ENCODE measurements at places on chromosomes 2 and 18.
A peak's percentile ranks its signal among the peaks of the same experiment; 100 is the strongest.

- no peak for DNase-seq
These were observed 679 bp downstream of the TSGA10 start for GRCh38 chr2:99153921-99154604.

GRCh38 chr18:79962311-79962710 is 2.1 kb upstream of the HSBP1L1 start:
- no peak for DNase-seq

- DNase-seq: no peak
These were observed 131.4 kb downstream of the ACOXL start for GRCh38 chr2:110863726-110864125.

DNA sequence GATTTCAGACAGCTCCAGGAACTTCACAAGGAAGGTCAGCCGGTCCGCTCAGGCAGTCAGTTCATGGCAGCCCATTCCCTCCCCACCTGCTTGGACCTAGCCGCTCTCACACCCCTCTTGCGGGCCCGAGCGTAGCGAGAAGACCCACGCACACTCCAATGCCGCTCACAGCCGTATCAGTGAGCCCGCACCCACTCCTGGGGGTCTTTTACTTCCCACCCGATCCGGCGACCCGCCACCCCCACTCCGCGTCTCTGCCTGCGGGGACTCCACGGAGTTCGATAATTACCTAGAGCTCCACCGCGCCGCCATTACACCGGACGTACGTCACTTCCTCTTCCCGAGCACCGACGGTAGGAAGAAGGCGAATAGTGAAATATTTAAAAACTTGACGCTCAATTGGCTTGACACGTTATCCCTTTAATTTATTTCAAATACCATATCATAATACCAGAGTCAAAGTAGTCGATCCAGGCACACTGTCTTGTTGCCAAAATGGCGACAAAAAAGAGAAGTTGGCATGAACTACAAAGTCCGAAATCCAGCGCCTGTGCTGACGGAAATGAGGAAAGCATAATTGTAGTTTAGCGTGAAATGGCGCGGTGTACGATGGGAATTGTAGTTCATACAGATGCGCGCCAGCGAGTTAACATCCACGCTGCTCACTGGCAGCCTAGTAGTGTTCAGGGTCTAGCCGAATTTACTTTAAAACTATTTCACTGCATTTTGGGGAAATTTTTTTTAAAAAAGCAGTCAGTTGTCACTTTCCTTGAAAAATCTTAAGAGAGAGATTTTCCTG is at the start of gene CWC22:
Gene CWC22, minus strand, starts transcription at position 517 of the 799 bp plus-strand sequence. CDS start 13,956 bp downstream, outside the sequence.
- DNase-seq: peak; percentile 49

DNA sequence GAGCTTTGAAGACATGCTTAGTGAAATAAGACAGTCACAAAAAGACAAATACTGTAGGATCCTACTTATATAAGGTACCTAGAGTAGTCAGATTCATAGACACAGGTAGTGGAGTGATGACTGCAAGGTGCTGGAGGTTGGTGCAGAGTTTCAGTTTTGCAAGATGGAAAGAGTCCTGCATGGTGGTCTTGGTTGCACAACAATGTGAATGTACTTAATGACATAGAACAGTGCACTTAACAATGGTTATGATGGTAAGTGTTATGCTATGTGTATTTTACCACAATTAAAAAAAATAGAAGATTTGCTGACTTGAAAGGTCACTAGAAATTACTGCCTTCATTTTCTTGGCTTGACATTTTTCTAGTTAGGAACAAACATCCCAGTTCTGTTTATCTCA is 9.5 kb downstream of the CERS6 start:
- no peak for DNase-seq

DNA sequence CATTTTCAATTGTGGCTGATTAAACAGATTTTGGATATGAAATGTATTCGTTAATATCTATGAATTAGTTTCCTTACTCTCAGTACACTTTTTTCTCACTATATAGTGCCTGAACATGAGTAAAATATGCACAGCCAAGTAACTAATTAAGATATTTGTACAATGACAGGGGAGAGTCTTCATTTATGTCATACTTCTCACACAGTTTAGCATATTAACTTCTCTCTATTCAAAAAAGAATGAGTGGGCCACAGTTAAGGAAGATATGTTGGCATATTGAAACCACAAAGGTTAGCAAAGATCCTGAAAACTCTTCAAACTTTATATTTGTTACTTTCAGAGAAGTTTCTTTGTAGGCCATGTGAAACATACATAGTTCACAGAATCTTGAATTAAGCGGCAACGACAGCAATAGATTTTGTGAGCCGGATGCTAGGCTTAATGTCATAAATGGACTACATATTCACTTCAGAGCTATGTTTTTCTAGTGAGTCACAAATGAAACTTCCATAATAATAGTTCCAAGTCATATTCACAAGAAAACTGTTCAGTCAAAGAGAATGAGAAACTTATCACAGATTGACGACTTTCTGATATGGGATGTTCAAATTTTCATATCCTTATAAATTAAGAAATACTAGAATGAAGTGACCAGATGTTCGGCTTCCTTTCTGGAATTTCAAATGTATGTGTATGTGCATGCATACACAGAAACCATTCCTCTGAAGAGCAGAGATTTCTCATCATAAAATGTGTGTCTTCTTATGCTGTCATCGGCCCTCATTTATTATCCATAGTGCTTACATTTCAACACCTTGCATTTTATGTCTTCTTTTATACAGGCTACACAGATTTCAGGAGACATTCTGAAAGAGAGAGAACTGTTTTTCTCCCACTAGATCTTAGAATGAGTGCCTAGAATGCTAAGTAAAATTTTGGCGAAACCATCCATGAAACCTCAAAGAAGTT is 584.0 kb downstream of the SATB2 start:
- no peak for DNase-seq

DNA sequence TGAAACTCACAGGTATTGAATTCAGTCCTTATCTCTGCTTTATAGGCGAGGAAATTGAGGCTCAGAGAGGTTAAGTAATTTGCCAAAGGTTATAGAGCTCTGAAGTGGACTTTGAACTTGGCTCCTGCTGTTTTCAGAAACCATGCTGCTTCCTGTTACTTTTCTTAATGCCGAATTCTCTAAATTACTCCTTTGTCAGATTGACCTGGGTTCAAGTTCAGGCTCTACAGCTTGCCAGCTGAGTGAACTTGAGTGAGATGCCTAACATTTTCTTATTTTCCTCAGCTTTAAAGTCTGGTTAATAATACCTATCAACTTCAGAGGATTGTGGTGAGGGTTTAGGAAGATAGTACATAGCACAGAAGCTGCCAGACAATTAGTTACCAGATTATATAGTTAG is 3.4 kb downstream of the ASAP2 start:
- DNase-seq: no peak

DNA sequence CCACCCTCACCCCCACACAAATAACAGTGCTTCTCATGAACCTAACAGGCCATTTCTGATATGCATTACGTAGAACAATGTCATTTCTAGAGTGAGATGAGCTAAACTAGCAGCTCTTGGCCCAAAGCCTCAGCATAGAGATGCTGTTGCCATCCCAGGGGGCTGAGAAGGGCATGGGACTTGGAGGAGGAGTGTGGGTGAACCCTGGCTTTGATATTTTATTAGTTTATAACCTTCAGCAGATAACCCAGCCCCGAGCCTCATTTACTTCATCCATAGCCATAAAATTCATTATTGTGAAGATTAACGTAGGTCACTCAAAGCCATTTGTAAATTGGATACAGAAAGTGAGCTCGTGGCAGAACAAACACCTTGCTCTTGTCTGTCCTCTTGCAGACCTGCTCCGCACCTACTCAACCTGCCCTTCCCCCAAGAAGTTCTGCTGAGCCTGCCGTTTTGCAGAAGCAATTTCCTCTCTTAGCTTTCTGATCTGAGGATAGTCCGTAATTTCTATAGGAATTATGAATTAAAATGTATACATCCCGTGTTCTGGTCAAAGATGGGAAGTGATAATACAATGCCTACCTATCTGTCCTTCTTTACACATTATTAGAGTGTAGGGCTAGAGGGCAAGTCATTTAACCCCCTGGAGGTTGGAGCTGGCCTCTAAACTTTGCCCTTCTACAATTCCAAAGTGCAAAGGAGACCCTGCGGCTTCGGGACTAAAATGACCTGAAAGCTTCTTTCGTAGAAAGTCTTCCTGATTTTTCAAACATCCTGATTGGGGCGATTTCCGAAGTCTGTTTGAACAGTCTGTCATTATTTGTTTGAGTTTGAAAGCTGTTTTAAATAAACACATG is 187.4 kb downstream of the BCL2 start:
- DNase-seq: no peak

All from NCI-H187 (cell line).